ENCODE measurements at places on chromosomes 1 and 21.

GRCh38 chr21:46084709-46085108 lies 13.2 kb upstream of the COL6A2 start:
- DNase-seq = peak; percentile 42

- DNase-seq = no peak
Measured at GRCh38 chr1:150028322-150028721, 17.8 kb upstream of the OTUD7B start.

DNA sequence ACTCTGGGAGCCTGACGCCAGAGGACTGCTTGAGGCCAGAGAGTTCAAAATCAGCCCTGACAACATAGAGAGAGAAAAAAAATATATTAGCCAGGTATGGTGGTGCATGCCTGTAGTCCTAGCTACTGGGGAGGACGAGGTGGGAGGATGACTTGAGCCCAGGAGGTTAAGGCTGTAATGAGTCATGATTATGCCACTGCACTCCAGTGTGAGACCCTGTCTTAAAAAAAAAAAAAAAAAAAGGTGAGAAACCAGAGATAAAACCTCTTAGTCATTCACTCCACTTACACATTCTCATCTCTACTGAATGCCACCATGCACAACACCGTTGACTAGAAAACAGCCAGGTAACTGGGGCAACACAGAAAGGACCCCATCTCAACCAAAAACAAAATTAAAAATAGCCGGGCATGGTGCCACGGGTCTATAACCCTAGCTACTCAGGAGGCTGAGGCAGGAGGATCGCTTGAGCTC lies 178.1 kb downstream of the SLC45A1 start:
- DNase-seq = no peak

GRCh38 chr1:171654201-171654941 lies 1.9 kb upstream of the MYOC start:
- peak; percentile 74 for DNase-seq

DNA sequence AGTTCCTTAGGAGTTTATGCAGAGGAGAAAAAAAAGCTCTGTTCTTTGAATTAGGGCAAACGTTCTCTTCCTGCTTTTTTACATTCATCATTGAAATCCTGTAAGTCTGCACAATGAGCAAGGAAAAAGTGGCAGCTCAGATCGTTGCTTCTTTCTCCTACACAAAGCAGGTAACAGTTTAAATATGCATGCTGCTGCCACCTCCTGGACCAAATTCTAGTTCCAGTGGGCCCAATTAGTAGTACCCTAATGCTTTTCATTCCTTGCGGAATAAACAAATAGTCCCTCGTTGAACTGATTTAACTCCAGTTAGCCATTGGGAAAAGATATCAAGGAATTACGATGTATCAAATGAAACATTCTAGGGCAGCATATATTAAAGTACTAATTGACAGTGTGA lies 20.1 kb downstream of the YTHDF2 start:
- DNase-seq = no peak

- DNase-seq = no peak
Measured at GRCh38 chr1:10672343-10673050, 123.9 kb downstream of the CASZ1 start.
